GM06990 (cell line): ENCODE measurements at places on chromosomes 12 and 14.

GRCh38 chr12:55036326-55037115 is 16.7 kb downstream of the NEUROD4 start:
- DNase-seq = no peak

DNA sequence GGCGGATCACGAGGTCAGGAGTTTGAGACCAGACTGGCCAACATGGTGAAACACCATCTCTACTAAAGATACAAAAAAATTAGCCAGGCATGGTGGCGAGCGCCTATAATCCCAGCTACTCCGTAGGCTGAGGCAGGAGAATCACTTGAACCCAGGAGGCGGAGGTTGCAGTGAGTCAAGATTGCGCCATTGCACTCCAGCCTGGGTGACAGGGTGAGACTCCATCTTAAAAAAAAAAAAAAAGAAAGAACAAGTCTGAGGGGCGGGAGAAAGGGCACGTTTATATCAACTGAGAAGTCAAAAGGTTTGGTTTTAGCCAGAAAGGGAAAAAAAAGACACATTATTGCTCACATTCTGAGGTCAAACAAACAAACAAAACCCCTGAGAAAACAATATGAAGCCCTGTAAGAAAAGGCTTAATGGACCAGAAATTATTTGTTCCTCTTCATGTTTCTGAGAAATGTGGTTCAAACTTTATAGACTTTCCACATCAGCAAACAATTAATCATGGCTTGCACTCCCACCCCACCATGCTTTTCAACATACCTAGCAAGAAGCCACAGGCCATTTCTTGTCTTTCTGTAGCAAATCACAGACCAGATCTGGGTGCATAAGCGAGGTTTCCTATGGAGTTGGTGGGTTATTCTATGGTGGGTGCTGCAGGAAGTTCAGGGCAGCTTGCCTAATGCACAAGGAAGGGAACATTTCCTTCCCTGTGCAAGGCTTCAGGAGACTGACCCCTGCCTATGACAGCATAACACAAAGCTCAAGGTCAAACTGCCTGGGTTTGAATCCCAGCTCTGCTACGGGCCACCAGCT is 80.1 kb downstream of the SSPN start:
- DNase-seq = no peak

DNA sequence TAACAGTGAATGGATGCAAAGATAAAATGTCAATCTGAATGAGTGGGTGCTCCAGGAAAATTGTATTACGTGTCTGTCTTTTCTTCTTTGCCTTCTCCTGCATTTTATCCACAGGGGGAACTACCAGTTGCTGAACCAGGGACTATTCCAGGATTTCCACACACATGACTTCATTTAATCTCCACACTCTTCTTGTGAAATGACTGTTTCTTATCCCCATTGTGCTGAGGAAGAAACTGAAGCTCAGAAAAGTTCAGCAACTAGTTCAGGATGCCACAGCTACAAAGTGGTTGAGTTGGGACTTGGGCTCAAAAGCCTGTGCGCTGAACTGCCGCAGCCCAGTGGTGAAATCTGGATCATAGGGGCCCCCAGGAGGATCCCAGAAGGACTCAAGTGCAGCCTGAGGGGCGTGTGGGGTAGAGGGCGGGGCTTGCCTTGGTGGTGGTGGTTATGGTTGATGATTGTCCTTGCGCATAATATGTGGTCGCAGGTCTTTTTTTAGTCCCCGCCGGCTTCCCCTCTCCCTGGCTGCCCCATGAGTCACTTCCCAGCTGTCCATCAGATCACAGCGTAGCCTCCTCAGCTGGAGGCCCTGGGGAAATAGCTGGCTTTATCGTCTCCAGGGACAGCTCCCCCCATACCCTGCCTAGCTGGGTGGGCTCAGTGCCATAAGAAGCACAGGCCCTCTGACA is 235.2 kb upstream of the CRY1 start:
- no peak for DNase-seq

- DNase-seq = no peak
Observed at GRCh38 chr12:92629349-92630065, 73.3 kb upstream of the PLEKHG7 start.

DNA sequence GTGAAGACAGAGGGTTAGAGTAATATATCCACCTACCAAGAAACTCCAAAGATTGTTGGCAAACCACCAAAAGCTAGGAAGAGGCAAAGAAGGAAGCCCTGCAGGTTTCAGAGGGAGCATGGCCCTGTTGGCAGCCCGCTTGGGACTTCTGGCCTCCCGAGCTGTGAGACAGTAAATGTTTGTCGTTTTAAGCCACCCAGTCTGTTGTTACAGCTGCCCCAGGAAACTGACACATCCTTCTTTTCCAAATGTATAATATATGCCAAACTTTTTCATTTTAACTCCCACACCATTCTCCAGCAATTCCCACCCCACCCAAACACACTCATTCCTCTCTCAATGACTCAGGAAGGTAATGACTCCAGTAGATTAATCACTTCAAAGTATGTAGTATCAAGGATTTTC is 74.0 kb downstream of the RPS29 start:
- no peak for DNase-seq

DNA sequence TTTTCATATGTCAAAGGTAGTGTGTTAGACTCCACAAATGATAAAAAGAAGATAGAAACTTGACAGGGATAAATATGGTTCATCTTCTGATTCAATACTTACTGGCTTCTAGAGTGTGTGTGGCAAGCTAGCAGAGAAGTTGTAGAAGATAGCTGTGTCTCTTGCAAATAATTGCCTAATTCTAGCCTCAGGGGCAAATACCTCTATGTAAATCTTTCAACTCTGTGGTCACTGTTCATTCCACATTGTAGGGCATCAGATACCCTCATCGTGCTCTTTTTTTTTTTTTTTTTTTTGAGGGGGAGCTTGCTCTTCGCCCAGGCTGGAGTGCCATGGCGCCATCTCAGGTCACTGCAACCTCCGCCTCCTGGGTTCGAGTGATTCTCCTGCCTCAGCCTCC is 1.7 kb downstream of the OLR1 start:
- DNase-seq = no peak

DNA sequence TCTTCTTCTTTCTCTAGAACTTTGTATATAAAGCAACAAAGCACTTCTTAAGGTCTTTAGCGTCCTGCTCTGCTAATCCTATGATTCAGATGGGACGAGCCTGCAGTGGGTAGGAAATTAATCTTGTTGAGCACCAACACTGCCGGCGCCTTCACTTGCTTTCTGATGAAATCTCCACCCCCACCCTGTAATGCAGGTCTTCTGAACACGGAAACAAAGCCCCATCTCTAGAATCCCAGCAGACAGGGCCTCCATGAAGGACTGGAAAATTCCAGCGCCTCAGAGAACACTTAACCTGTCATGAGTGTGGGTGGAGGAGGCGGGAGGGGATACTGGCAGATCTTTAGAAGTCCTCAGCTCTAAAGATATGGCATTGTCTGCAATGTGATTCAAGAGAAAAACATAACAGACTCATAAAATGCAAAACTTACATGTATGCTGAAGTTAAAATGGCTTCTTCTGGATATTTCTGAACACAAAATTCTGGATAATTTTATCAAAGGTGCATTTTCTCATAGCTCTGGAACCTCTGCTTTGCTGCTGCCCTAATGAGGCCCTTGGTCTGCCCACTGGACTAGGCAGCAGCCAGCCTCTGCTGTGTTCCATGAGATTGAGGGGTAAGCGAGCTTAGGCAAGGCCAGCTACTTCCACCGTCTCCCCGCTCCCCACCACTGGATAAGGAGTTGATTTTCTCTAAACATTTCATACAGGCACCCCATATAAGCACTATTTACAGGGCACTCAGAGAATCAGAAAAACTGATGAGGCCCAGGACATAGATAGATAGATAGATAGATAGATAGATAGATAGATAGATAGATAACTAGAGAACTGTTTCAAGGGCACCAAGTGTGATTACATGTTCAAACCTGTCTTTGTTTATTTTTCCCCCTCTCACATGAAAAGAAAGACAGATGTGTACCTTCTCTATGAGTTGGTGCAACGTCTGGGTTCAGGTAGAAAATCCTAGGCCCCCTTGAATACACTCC is 43.1 kb downstream of the ZFP36L1 start:
- no peak for DNase-seq

- DNase-seq = no peak
Observed at GRCh38 chr12:11958221-11959091, 112.3 kb upstream of the BCL2L14 start.

GRCh38 chr14:34081576-34082136 is 130.8 kb upstream of the EGLN3 start:
- no peak for DNase-seq

DNA sequence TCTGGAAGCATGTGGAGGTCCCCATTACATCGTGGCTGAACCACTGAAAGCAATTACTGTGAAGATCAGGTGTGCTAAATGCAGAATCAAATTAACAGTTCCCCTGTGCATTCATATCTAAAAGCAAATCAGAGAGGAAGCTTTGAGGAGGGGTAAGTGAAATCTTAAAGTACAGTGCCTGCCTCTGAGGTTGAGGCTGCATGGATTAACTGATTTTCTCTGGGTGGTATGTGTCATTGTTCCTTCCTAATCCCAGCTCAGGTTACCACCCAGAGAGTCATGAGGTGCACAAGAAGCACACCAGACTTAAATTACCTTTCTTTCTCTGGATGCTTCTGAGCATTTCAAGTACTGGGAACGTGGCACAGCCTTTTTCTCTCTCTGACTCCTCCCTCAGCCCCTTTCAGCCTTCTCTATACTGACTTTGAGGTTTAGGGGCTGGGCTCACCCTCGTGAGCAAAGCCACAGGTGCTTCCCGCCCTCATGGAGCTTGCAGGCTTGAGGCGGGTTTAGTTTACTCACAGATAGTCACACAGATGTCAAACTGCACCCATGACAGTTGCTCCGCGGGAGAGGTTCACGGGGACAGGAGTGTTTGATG is 237.6 kb upstream of the CRY1 start:
- no peak for DNase-seq

GRCh38 chr14:50319721-50320120 is 7.6 kb downstream of the DMAC2L start:
- no peak for DNase-seq
